ENCODE measurements at places on chromosomes 12 and 14.
A peak's percentile ranks its signal among the peaks of the same experiment; 100 is the strongest.

DNA sequence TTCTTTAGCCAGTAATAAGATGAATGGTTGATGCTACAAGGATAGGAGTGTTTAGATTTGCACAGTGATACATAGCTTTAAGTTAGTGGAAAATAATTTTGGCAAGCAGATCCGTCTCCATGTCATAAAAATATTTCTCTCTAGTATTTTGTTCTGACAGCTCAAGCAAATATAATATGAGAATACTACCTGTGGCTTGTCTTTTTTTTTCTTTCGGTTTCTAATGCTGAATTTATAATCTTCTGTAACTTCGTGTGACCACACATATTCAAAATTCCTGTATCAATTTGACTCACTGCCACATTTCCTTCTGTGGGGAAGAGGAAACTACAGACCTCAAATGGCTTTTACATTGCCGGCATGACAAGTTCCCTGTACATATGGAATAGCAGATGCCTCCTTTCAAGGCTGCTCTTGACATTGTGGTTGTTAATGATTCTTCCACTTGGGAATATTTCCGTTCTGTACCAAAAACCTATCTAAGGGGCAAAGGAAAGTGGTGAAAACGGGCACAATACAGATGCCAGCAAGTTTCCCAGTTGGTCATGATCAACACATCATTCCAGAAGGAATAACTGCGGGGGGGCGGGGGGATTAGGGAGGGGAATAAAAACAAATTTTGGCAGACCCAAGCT, 103.6 kb upstream of the CCDC91 start:
- DNase-seq, result no peak

- DNase-seq, result no peak
Observed at GRCh38 chr12:16330560-16330959, 16.9 kb upstream of the MGST1 start.

DNA sequence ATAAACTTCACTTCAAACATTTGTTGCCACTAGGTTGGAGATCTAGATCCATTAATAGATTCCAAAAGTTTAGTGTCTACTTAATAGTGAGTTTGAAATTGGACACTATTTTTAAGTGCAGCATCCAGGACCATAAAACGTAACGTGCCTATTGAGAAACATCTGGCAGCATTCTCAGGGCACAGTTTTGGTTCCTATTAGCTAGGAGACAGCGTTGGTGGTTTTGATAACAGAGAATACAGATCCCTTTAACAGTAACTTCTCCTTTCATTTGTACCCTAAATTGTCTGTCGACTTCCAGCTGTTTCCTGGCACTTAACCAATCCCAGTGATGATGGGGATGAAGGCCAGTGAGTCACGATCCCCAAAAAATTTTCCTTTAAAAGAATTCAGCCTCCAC, 25.8 kb downstream of the KCNK10 start:
- no peak for DNase-seq

DNA sequence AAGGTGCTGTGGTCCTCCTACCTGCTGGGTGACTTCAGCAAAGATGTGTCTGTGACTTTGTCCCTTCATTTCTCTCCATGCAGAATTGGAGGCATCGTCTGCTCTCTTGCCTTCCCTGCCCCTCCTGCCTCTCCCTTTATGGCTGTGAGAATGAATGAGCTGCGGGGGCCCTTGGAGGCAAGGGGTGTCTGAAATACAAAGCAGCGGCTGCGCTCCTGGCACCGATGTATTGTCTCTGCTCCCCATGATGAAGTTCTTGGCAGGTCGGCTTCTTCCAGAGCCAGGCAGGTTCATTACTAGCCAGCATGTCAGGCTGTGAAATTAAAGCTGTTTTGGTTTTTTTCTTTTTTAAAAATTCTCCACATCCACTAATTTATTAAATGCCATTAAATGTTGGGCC, 194.5 kb downstream of the TSPAN9 start:
- DNase-seq, result no peak

GRCh38 chr12:49645146-49646039, 22.0 kb downstream of the PRPF40B start:
- no peak for DNase-seq

- no peak for DNase-seq
Observed at GRCh38 chr12:48938805-48939204, 13.5 kb upstream of the FKBP11 start.

DNA sequence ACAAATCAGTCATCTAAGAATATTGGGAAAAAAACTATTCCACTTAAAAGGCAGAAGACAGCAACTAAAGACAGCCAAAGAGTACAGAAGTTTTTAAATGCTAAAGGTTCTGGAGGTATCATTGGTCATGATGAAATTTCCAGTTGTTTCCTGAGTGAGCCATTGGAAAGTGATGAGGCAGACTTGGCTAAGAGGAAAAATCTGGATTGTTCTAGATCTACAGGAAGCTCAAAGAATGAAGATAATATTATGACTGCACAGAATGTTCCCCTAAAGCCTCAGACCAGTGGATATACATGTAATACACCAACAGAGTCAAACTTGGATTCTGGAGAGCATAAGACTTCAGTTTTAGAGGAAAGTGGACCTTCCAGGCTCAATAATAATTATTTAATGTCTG, 22.8 kb downstream of the GALNT4 start:
- no peak for DNase-seq

DNA sequence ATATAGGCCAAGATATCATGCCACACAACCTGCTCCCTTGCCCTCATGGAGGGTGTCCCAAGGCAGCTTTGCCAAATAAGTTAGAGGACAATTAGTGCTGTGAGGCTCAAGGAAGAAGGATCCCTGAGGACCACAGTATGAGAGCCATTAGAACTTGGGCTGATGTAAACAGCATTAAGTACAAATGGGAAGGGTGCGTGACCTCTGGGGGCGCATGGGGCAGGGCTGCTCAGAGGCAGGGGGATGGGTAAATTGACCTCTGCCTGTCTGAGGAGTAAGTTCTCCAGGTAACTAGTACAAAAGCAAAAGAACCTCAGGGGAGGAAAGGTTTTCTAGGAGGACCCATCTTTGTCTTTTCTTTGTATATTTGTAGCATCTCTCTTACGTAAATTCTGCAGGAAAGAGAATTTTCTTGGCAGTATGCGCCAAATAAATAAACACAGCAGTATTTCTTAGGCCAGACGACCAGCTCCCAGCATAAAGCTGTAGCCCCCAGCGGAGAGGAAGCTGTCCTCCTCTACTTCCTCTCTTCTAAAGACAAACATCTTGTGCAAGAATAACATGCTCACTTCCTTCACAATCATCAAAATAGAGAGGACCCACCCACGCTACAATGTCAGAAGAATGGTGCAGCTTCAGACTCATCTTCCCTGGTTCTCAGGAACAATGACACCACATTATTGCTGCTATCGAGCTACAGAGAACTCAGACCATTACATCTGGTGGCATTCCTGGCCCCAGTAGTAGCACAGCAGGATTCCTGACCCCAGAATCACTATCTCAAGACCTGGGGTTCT, 16.4 kb upstream of the VWF start:
- DNase-seq, result peak; percentile 66

- peak; percentile 57 for DNase-seq
Observed at GRCh38 chr12:105507311-105508038, 177.0 kb downstream of the C12orf75 start.

DNA sequence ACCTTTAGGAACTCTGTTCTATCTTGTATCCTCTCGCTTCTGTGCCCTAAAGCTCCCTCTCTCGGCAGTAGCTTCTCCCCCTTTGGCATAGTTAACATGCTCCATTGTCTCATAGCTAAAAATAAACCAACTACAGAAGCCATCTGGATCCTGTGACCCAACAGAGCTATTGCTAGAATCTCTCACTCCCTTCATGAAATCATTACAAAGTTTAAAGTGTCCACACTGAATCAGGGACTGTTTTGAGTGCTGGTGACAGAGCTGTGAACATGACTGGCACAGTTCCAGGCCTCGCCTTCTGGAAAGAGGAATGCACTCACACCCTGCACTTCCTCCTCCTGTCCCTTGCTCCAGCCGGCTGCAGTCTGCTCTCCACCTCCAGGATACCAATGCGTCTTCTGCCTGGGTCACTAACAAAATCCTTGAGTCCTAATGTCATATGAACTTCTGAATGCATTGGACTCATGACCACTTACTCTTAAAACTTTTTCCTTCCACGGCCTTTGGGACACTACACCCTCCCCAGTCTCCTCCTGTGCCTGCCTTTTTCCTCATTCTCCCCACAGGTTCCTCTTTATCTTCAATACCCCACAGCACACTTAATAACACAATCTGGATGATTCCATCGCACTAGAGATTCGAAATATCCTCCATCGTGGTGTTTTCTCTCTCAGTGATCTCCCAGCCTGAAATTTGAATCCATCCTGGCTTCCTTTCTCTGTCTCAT, 13.2 kb downstream of the PLBD1 start:
- peak; percentile 1 for DNase-seq

DNA sequence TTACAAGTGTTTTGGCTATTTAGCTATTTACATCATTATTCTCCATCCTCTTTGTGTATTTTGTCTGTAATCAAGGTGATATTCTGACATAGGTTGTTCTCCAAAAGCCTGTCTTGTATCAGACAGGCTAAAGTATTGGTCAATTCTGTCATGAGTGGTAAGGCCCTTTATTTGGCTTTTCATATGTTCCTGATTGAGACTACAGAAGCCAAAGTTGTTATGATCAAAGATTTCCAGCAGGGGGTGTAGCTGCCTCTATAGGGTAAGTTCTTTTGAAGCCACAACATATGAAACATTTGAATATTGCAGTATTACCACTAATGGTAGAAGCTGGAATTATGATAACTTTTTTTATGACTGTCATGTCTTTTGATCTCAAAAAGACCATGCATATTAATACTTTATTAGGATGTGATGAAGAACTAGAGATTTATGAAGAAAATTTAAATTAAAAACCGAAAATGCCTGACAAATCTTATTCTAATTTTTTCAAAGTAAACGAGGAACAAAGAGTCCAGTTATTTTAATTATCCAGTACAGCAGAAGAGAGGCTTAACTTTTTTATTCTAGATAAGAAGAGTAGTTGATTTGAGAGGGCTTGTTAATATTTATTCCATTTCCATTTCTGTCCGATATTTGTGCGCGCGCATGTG, 3.4 kb upstream of the ARHGAP5 start:
- DNase-seq, result peak; percentile 86

- DNase-seq, result no peak
Observed at GRCh38 chr14:39827901-39828655, 395.8 kb upstream of the FBXO33 start.

All from brain microvascular endothelial cell (primary cell).